ENCODE measurements at places on chromosomes 1 and 21. TPM values are rescaled to one million over a fixed set of nuclear protein-coding genes. Genes with fewer than 3 reads are reported as not detected.

- H3K4me1 ChIP-seq: no peaks in the 10 kb centered on the region
- no peak for DNase-seq
- no peak overlapping the region for H3K4me3 ChIP-seq
- H3K27ac ChIP-seq: no peak overlapping the region
- H3K36me3 ChIP-seq: no peaks in the 10 kb centered on the region
These were observed 128.5 kb downstream of the ZNF281 start for GRCh38 chr1:200281201-200281835.

DNA sequence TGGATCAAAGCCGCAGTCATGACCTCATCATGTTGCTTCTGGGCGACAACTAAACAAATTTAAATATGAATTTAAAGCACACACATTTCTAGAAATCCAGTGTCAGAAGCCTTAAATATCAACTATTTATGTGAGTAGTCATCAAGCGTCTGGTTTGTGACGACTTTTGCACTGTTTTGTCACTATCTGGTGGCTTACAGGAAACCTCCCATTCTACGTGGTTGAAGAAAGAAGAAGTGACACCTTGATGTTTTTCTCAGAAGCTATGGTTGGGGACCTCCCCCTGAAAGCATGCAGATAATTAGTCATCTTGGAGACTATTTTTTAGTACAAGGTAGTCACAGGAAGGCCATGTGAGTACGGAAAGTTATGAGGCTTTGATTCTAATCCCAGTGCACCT, 58.5 kb downstream of the TENT5C start:
- H3K27ac ChIP-seq: no peak overlapping the region
- H3K36me3 ChIP-seq: no peaks in the 10 kb centered on the region

Gene C1orf87
- not detected for polyA plus RNA-seq

Gene PALMD
- not detected for polyA plus RNA-seq

- H3K4me1 ChIP-seq: peaks cover 3% of the 10 kb centered on the region
- no peaks in the 10 kb centered on the region for H3K27me3 ChIP-seq
- DNase-seq: no peak
- H3K27ac ChIP-seq: no peak overlapping the region
These were observed 18.6 kb upstream of the RALGPS2 start for GRCh38 chr1:178706432-178706831.

All from H1 (cell line).